ENCODE measurements at places on chromosomes 13 and 19. TPM values are rescaled to one million over a fixed set of nuclear protein-coding genes. Genes with fewer than 3 reads are reported as not detected.

Gene FGF22
- not detected for polyA plus RNA-seq

Gene B3GNT3
- not detected for polyA plus RNA-seq

Gene LAIR1
- 155 TPM for polyA plus RNA-seq

Gene IL11
- not detected for polyA plus RNA-seq

Gene SOHLH2
- not detected for polyA plus RNA-seq

Gene CCDC169
- not detected for polyA plus RNA-seq

Gene FGF21
- not detected for polyA plus RNA-seq

Gene IGSF23
- not detected for polyA plus RNA-seq

Gene PRRG2
- polyA plus RNA-seq: 0.62 TPM

Gene SYMPK
- polyA plus RNA-seq: 17.6 TPM
